Stimulated activated CD4-positive, alpha-beta T cell treated with anti-CD3 and anti-CD28 coated beads, Interleukin-1b, Interleukin-23, amount 100 ng/mL, for 1 hour (primary cell): ENCODE measurements at places on chromosomes 2 and 18.

- DNase-seq = no peak
These were observed 176.6 kb downstream of the HDAC4 start for GRCh38 chr2:239224199-239224570.

DNA sequence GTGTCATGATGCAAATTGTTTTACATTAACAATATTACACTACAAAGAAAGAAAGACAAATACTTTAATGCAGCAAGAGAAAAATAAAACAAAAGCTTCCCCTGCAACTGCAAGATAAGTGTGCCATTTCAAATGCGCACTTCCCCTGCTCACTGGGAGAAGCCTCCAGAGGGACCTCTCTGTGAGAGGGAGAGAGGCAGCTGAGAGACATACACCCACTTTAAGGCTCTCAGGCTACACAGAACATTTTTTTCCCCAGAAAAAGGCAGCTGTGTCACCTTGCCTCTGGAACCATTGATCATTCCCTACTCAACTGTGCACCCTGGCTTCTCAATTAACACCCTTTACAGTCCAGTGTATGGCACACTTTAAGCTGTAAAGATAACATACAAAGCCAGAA is 75.2 kb downstream of the DPP4 start:
- no peak for DNase-seq

DNA sequence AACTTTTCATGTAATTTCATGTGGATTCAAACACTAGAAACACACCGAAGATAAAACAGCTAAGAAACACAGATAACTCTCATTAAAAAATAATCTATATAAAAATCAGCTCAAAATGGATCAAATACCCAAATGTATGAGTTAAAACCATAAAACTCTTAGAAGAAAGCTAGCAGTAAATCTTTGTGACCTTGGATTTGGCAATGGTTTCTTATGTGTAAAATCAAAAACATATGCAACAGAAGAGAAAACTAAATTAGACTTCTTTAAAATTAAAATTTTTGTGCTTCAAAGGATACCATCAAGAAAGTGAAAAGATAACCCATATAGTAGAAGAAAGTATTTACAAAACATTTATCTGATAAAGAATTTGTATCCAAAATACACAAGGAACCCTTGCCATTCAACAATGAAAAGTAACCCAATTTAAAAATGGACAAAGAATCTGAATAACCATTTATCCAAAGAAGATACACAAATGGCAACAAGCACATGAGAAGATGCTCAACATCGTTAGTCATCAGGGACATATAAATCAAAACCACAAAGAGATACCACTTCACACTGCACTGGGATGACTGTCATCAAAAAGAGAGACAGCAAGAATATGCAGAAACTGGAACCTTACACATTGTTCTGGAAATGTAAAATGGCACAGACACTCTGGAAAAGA is 27.5 kb downstream of the GAREM1 start:
- no peak for DNase-seq

GRCh38 chr2:56508662-56509061 is 324.9 kb downstream of the CCDC85A start:
- DNase-seq = no peak

- no peak for DNase-seq
These were observed 76.3 kb upstream of the GLS start for GRCh38 chr2:190804182-190804795.

DNA sequence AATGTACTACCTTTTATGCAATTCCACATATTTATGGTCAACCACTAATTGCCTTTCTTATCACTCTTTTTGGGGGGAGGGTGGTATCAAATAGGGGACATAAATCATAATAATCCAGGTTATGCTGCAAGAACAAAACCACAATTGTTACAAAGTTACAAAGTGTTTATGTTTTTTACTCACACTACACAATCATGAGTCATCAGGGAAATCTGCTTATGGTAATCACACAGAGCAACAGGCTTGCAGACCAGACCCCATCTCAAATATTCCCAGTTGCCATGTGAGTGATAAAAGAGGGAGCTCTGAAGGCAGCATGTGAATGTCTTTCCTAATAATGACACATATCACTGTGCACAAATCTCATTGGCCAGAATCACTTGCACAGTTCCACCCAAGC is 304.7 kb upstream of the TMEFF2 start:
- no peak for DNase-seq

- DNase-seq = no peak
These were observed 367 bp upstream of the ZNF236 start for GRCh38 chr18:76821875-76822505.

- DNase-seq = no peak
These were observed 513.0 kb upstream of the MYT1L start for GRCh38 chr2:2843969-2844548.

DNA sequence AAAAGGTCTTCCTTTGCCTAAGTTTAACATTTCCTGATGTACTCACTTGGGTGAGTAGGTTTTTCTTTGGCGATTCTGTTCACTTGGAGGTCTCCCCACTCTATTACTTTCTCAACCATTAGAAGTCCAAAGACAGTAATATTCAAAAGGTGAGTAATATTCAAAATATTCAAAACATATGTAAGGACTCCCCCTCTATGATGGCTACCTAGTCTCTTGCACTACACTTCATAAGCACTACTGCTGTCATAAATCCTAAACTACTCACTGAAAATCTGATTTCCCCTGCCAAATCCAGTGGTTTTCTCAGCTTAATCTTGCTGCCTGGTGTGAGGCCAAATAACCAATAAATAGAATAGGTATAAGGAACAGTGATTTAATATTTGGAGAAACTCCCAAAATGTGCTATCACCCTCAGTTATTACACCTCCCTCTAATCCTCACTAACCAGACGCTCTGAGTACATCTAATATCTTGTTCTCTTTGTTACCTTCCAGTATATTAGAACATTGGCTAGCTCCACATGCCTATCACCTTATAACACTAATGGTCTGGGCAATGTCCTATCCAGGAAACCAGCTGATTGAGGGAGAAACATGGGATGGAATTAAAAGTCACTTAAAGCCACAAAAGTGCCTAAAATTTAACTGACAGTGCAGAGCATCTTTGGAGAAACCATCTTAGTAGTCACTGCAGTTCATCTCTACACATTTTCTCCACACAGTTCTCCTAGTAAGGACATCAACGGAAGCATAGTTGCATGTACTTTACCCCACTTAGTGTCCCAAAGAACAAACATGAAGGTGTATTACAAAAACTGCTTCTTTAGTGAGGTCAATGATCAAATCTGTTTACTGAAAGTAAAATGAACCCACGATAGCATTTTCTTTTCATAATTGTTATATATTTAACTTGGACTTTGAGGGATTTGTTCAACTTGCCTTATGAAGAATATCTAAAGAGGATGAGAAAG is 54.8 kb downstream of the MBD2 start:
- DNase-seq = no peak

- DNase-seq = no peak
These were observed 558 bp downstream of the MRPS5 start for GRCh38 chr2:95121093-95121406.

DNA sequence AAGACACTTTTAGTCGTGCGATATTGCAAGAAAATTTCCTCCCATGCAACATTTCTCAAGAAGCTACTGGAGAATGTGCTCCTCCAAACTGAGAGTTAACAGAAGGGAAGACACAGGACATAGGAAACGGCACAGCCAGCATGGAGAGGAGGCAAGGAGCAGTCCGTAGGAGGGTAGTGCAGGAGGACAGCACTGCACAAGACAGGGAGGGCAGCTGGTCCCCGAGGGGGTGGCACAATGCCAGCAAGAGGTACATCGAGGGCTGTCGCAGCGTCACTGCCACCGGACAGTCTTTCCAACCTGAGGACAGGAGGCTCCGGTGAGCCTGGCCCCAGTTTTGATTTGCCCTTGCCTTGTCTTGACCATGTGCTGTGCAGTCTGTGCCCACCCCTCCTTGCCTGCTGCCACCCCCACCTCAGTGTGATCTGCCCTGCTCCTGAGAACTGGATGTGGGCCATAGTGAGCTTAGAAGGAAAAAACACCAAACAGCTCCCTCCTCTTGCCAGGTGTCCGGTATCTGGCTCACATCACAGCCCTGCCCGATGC is 81.6 kb upstream of the LAPTM4A start:
- DNase-seq = no peak

DNA sequence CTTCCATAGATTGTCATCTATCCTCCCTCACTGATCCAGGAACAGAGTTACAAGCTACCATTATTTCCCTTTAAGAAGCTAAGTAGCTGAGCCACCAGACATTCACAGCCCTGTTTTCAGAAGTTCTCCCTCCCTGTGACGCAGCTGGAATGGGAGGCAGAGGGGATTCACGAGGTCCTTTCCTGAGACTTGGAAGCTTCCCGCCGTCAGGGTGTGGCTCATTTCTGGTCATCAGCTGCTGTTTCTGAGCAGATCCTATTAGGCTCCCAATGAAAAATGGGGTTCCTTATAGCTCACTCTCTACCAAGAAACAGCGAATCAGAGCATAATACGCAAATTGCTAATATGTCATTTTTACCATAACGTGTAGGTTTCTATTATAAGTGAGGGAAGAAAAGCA is 559.3 kb upstream of the ID2 start:
- DNase-seq = no peak

GRCh38 chr2:215409331-215410127 is 26.3 kb downstream of the FN1 start:
- DNase-seq = no peak

GRCh38 chr2:10572701-10573100 is 117.1 kb downstream of the NOL10 start:
- no peak for DNase-seq

GRCh38 chr2:73083886-73084800 is 12.6 kb upstream of the SFXN5 start:
- no peak for DNase-seq

DNA sequence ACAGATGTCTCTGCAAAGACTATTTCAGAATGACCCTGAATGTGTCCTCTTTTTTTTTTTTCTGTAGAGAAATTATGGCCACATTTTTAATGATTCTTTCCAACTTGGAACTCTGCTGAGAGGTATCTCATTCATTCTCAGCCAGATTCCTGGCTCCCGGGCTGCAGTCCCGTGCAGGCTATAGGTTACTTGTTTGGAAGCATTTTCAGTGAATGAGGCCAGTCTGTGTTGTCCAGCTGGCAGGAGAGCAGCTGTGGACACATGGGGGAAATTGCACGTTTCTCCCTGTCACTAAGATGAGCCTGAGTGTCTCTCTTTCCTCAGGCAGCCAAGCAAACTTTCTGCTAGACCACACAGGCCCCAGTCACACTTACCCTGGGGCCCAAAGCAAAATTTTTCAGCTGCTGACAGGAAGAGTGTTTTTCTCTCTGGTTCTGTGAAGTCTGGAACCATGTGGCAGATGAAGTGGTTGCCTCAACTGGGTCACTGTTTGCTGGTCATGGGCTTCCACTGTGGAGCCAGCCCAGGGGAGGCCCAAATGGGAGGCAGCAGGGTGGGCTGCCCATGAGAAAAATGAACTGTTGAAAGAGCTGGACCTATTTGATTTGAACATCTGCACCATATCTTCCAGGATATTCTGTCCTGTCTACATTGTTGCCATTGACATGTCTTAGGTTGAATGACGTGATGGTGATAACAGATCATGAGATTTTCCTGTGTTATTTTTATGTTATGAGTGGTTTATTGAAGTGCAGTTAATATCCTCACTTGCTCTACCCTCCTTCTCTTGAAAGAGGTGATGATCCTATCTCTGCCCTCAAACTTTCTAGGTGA is 431.2 kb downstream of the LPIN1 start:
- no peak for DNase-seq

GRCh38 chr2:237511433-237511832 is 24.4 kb downstream of the MLPH start:
- DNase-seq = no peak

- DNase-seq = no peak
These were observed 84.8 kb upstream of the XIRP2 start for GRCh38 chr2:166803373-166804000.

GRCh38 chr2:130912471-130912870 is 75.8 kb downstream of the ARHGEF4 start:
- no peak for DNase-seq

- no peak for DNase-seq
These were observed 345.5 kb downstream of the TNS1 start for GRCh38 chr2:217657252-217657651.

GRCh38 chr2:145026456-145027455 is 506.8 kb upstream of the ZEB2 start:
- no peak for DNase-seq

DNA sequence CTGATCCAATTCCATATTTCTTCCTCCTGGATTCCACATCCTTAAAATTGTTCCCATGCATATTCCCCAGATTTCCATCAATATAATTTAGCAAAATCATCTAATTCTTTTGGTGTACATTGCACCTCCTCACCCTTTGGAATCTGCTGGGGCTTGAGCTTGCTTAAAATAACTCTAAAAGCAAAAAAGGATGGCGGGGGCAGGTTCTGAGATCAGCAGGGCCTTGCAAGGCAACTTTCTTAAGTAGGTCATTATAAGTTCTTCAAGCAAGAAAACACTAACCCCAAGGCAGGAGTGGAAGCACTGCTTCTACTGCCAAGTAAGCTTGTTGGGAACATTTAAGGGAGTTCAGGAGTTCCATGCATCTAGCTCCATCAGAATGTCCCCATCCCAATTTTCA is 254.3 kb upstream of the CCDC68 start:
- DNase-seq = no peak

- no peak for DNase-seq
These were observed 141.5 kb downstream of the WDSUB1 start for GRCh38 chr2:159144776-159145614.

- no peak for DNase-seq
These were observed 379.3 kb downstream of the SOX11 start for GRCh38 chr2:6071519-6071918.

DNA sequence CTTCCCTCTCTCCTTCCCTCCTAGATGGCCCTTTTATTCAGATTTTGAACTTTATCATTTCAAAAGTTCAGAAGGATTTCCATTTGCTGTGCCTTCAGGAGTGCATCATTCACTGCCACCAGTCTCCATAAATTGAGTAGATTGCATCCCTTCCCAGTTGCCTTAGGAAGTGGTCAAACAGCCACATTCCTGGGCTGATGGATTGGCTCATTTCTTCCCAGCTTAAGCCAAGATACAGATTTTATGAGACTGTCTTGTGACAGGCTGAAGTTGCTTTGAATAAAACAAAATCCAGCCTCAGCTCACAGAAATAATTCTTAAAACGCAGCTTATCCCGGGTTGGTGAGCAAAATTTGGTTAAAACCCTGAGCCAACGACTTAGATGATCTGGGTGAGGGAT is 9.8 kb downstream of the NRP2 start:
- DNase-seq = no peak

- DNase-seq = no peak
These were observed 38.1 kb upstream of the OTOS start for GRCh38 chr2:240178564-240178963.

DNA sequence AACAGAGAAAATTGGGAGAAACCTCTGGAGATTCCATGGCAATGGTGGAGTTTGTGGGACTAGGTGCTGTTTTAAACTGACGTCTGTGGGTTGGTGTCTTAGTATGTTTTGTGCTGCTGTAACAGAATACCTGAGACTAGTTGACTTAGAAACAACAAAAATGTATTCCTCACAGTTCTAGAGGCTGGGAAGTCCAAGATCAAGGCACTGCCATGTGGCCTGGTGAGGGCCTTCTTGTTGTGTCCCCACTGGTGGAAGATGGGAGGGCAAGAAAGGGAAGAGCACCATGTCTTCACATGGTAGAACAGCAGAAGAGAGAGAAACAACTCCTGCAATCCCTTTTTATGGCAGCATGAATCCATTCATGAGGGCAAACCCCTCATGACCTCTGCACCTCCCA is 6.8 kb upstream of the ZC3H6 start:
- no peak for DNase-seq
